ENCODE measurements at places on chromosomes 3 and 15.
A peak's percentile ranks its signal among the peaks of the same experiment; 100 is the strongest.

- DNase-seq: no peak
These were observed 274.7 kb downstream of the RBMS3 start for GRCh38 chr3:29555590-29555989.

DNA sequence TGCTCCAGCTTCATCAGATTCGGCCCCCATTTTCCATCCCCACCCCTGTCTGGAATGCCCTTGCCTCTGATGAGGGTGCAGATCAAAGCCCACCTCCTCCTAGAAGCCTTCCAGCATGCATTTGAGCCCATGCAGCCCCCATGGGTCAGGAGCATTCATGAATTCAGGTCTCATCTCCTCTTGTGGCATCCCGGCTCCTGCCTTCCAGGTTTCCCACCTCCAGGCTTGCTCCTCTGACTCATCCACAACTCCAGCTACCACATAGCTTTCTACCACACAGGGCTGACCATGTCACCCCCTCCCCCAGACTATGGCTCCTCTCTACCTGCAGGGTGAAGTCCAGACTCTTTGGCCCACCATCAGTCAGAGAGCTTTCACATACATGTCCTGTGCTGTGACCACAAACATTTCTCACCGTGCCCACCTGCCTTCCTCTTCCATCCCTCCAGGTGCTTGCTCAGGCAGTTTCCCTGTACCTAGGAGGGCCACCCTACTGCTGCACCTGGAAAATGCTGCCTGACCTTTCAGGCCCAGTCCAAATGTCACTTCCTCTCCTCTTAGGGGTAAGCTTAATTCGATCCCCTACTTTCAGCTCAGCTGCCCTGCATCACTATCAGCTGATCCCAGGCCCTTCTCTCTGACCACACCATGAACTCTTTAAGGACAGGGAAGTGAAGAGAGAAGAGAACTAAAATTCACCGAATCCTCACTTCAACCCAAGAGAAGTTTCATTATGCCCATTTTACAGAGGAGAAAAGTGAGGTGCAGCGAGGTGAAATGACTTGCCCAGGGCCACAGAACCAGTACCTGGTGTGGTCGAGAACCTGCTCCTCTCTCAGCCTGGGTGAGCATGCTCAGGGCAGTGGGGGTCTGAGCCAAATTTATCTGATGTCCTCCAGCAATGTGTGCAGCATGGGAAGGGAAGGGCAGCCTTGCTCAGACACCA, 13.7 kb upstream of the FGD5 start:
- DNase-seq: no peak

DNA sequence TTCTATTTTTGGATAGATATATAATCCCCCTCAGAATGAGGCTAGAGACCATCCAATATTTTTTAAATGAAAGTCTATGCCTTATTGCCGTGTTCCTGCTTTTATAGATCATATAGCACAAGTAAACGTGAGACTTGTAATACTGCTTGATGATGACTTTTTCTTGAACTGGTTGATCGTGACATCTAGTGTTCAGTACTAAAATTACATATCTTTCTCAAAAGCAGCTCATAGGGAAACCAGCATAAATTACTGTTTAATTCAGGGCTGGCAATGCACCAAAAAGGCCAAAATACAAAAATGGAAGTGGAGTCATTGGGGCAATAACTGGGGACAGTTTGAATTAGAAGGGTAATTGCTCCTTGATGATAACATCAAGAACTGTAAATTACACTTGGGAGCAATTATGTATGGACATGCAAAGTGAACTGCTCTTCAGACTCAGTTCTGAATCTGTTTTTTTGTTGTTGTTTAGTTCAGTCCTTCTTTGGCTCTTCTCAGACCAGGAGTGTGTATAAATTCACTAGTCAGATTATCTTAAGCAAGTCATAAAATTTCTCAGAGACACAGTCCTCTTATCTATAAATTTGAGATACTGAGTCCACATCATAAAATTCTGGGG, 325.3 kb downstream of the THSD4 start:
- no peak for DNase-seq

- no peak for DNase-seq
These were observed 97.4 kb upstream of the CCDC80 start for GRCh38 chr3:112738366-112738765.

GRCh38 chr3:60269377-60269776, 981.9 kb downstream of the FHIT start:
- DNase-seq: no peak

GRCh38 chr15:83592370-83593040, 61.4 kb upstream of the ADAMTSL3 start:
- peak; percentile 27 for DNase-seq

DNA sequence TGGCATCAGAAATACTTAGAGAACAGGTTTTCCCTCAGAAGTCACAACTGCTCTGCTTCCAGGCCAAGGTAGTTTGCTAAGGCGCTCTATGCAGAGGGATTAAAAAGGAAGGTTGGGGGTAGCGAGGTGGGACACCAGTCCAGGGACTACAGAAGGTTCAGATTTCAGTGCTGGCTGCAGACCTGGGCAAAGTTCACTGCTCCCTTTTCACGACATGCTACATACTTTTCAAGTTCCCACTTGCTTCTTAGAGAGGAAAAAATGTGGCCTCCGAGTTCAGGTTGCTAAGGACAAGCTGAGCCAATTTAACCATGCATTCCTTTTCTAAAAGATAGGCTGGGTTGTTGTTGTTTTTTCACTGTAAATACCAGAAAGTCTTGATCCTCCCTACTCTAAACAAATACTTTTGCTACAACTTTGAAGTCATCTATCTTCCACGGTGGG, 158.6 kb upstream of the NR2F2 start:
- DNase-seq: no peak

- no peak for DNase-seq
These were observed 3.6 kb downstream of the TAGLN3 start for GRCh38 chr3:112002096-112002971.

DNA sequence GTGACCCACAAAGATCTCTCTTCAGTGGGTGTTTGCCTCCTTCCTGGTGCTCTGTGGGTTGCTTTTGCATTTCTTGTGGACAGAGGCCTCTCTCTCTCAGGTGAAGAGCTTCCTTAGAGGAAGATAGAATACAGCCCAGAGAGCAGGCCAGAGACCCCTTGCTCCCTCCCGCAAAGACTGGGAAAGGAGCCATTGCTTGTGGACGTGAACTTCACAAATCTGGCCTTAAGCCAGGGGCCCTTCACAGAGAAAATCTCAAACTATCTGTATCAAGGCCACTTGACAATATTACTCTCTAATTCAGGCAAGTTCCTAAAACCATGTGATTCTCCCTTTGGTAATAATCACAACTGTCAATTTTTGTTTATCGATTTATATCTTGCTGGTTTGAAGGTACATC, 30.4 kb upstream of the CLK3 start:
- DNase-seq: no peak

GRCh38 chr3:159620281-159620680, 368.4 kb upstream of the IL12A start:
- no peak for DNase-seq

DNA sequence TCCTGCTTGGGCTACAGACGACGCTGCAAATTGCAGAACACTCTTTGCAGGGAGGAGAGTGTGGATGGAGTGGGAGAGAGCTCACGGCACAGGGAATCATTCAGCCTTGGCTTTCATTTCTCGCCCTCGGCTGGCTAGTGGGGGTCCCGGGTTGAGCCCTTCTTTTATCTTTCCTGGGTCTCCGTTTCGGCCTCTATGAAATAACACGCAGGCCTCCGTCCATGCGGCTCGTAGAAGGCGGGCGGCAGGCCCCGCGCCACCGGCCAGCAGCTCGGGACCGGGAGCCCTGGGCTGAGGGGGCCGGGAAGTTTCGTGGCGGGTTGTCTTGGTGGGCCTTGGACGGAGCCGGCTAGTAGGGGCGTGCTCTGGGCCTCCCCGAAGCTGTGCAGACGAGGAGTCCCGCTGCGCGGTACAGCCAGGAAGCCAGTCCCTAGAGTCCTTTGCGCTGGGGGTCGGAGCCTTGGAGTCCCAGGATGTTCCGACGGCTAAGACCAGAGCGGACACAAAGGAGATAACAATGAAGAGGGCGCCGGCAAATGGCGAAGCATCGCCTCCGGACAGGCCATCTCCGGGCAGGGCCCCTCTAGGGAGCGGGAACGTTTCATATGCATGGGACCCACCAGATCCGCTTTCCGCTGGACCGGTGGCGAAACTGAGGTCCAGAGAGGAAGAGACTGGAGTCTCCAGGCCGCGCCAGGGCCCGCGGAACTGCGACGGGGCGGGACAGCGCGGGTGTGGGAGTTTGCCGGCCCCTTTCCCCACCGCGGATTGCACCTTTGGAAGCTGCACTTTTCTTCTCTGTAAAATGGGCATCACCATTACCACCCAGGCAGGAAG, 4.3 kb downstream of the RNU6-1 start:
- DNase-seq: no peak

- peak; percentile 31 for DNase-seq
These were observed 125.5 kb downstream of the NSMCE3 start for GRCh38 chr15:29143909-29144635.

- no peak for DNase-seq
These were observed 112.3 kb downstream of the CHCHD6 start for GRCh38 chr3:126816298-126816697.

DNA sequence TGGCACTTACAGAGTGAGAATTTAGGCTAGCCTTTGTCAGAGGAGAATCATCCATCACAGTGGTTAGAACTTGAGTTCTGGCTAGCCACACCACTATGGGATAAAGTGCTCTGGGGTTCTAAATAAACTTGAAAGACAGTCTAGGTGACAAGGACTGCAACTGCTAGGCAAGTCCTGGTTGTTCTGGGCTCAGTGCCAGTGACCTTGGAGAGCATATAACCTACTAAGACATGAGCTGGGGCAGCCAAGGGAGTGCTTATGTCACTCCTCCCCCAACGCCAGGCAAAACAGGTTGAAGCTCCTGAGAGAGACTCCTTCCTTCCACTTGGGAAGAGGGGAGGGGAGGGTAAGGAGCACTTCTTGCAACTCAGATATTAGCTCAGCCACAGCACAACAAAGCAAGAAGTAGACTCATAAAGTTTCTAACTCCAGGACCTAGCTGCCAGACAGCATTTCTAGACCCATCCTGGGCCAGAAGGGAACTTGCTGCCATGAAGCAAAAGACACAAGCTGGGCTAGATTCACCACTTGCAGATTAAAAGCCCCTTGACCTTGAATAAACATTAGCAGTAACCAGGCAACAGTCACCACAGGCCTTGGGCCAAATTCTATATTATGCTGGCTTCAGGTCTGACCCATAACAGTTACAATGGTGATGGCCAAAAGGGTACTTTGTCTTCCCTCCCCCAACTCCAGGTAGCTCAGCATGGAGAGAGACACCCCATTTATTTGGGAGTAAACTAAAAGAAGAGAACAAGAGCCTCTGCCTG, 963.7 kb downstream of the PLOD2 start:
- DNase-seq: no peak

- no peak for DNase-seq
These were observed 64.6 kb downstream of the SNRPN start for GRCh38 chr15:25019434-25019833.

DNA sequence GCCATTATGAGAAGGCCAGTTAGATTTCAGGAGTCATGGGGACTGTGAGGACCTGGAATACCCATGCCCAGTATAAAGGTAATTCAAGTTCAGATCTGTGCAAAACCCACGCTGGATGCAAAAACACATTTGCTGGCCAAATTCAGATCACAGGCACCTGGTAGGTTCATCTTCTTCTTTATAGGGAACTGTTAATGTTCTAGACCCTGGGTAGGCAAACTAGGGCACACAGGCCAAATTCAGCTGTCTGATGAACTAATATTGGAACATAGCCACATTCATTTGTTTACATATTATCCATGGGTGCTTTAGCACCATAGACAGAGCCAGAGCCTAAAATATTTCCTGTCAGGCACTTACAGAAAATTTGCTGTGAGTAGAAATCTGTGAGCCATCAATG, 241.4 kb downstream of the PTPRG start:
- DNase-seq: no peak

GRCh38 chr3:189590223-189590622, 41.0 kb upstream of the TP63 start:
- no peak for DNase-seq

DNA sequence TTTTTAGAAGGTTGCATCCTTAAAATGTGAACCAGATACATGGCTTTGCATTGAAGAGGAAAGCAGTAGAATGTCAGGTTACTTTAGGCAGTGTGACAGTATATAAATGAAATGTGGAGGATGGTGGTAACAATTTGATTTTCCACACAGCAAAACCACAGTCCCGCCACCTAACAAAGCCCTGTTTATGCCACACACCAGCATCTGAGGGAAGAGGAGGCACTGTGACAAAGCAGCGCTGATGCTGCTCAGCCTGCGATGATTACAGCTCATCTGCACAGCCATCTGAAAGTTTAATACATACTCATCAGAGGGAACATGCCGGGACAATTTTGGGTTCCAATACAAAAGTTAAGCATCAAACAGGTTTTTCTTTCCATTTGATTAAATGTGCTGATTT, 8.9 kb downstream of the RNF7 start:
- no peak for DNase-seq

GRCh38 chr15:94032571-94032970, 198.8 kb upstream of the MCTP2 start:
- no peak for DNase-seq

- DNase-seq: no peak
These were observed 54.0 kb downstream of the KCNH8 start for GRCh38 chr3:19202303-19202702.

GRCh38 chr3:107361633-107362032, 15.6 kb upstream of the CCDC54 start:
- DNase-seq: no peak

GRCh38 chr3:73409138-73409763, 215.5 kb downstream of the PDZRN3 start:
- no peak for DNase-seq

GRCh38 chr3:154889227-154889634, 190.9 kb upstream of the MME start:
- DNase-seq: no peak

- no peak for DNase-seq
These were observed 411.8 kb upstream of the GRM7 start for GRCh38 chr3:6449099-6449498.

DNA sequence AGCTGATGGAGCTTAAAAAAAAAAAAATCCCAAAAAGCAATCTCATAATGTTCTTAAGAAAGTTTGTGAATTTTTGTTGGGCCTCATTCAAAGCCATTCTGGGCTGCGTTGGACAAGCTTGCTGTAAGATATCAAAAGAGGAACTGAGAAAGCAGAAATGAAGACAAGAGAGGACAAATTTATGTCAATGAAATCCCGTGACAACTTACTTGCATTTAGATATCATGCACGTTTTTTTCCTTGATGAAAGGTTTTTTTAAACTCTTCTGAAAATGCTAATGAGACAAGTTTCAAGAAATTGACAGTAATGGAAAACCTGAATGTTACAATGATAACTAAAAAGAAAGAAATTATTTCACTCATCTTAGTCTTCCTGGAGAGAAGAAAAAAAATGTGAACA, 662.9 kb downstream of the SQOR start:
- DNase-seq: no peak

DNA sequence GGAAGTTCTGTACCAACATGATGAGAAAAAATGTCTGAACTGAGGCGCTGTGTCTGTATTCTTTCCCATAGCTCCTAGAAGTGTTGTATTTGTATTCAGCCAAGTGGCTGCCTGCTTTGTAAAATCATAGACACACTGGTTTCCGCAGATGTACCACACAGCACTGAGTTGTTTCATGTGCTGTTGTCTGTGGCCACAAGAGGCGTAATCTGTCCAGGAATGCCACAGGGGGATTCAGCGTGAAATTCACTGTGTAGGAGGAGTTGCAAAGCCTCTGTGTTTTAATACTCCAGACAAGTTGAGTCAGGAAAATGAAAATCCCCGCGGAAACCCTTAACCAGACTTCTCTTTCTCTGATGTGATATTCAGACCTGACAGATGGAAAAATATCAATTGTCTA, 462.2 kb downstream of the NSUN3 start:
- DNase-seq: no peak

All from vagina (tissue), 2 donors.